ENCODE measurements at places on chromosomes 1 and 21.

DNA sequence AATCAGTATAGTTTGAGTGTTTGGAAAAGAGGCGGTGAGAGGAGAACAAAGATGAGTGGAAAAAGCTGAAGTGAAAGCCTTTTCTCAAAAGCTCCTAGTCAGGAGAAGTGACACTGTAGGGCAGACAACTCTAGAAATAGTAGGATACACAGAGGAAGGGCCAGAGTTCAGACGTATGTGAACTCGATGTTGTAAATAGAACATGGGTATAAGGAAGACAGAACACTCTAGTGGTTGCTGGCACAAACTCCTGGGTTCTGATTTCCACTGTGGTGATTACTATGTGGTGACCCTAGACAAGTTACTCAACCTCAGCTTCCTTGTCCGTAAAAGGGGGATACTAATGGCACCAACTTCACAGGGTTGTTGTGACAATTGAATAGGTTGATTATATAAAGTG is 30.2 kb upstream of the MGST3 start:
- DNase-seq, result no peak

- DNase-seq, result no peak
These were observed 6.7 kb upstream of the ELOA start for GRCh38 chr1:23736437-23737134.

- DNase-seq, result no peak
These were observed 303.8 kb upstream of the LRRC7 start for GRCh38 chr1:69263921-69264391.

DNA sequence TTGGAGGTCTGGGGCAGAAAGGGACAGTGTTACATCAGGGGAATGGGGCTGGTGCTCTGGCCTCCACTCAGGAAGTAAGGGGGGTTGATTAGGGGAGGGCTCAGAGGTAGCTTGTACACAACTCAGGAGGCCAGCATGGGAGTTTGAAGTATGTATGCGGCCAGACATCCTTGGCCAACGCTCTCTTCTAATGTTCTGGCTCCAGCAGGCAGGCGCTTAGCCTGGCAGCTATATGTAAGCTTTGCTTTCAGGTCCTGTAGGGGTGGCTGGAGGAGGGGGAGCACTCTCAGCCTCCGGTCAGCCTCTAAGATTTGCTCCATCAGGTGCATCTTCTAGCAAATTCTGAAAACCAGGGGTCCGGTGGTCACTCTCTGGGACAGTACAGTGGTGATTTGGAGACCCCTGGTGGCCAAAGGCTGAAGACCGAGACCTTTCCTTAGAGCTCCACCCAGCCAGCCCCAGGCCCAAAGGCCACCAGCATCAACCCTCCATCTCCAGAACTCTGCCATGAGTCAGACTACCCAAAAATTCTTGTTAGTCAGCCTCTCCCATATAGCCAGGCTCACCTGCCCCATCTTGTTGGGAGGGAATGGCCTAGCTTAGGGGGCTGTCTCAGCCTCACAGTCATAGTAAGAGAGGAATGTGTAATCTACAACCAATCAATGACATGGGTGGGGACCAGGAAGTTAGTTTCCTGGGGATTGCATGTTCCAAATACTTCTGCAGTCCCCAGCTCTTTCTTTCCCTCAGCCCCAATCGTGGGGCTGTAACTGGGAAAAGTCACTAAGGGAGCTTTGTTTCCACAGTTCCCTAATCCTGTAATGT is 9.7 kb upstream of the COL8A2 start:
- no peak for DNase-seq
